GM23338 (cell line): ENCODE measurements at places on chromosomes 1 and 21. TPM values are rescaled to one million over a fixed set of nuclear protein-coding genes. Genes with fewer than 3 reads are reported as not detected.

GRCh38 chr1:84073266-84073665 lies 70.8 kb upstream of the PRKACB start:
- DNase-seq, result no peak

- no peak for DNase-seq
These were observed 22.4 kb downstream of the PROX1 start for GRCh38 chr1:214010197-214010573.

DNA sequence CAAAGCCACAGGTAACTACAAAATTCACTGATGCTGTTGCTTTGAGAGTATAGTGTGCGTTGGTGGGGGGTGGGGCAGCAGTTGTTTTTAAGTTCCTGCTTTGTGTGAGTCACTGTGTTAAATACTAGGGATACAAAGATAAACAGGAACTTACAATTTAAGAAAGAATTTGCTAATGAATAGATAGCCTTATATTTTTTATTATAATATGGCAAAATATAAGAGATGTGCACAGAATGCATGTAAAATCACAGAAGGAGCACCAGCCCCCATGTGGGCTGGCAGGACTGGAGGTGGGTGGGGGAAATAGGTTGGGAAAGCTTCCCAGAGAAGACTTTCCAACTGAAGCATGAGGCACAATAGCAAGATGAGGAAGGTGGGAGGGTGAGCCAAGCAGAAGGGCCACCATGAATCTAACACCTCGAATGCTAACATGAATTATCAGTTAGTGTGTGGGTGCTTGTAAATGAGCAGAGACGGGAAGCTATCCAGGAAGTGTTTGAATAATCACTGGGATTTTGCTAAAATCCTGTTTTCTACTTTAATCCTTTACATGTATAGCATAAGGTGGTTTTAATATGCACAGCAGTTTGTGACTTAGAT lies 57.0 kb upstream of the RAVER2 start:
- no peak for DNase-seq

- DNase-seq, result peak; percentile 90
These were observed 89.0 kb upstream of the PPM1J start for GRCh38 chr1:112803906-112804762.

GRCh38 chr1:150076985-150077384 lies 9.4 kb downstream of the VPS45 start:
- DNase-seq, result no peak

DNA sequence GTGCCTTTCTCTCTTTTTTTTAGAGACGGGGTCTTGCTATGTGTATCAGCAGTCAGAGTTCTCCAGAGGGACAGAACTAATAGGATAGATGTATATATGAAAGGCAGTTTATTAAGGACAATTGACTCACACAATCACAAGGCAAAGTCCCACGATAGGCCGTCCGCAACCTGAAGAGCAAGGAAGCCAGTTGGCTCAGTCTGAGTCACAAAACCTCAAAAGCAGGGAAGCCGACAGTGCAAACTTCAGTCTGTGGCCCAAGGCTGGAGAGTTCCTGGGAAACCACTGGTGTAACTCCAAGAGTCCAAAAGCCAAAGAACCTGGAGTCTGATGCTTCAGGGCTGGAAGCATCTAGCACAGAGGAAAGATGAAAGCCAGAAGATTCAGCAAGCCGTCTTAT lies 16.3 kb upstream of the H3-3A start:
- DNase-seq, result no peak

Gene CD1D
- total RNA-seq, result 1.3 and 2.7 TPM in 2 replicates
